ENCODE measurements at places on chromosomes 2 and 18.

DNA sequence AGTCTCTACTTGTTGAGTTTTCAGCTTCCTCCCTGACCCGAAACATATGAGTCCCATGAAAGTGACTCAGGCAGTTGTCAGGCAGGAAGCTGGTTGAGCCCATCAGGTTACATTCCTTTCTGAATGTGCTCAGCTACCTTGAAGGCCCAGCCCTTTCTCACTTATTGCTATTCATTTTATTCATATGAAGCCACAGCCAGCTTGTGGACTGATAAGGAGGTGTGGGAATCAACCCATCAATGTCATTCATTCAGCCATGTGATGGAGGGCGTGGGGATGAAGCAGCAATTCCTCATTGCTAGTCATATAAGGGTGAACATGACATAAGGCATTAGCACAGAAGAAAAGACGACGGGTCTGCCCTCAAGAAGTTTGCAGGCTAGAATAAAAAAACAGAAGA, 5.3 kb upstream of the VPS4B start:
- H3K27ac ChIP-seq = no peak overlapping the region
- no peaks in the 10 kb centered on the region for H3K36me3 ChIP-seq
- peaks cover 20% of the 10 kb centered on the region for H3K27me3 ChIP-seq

DNA sequence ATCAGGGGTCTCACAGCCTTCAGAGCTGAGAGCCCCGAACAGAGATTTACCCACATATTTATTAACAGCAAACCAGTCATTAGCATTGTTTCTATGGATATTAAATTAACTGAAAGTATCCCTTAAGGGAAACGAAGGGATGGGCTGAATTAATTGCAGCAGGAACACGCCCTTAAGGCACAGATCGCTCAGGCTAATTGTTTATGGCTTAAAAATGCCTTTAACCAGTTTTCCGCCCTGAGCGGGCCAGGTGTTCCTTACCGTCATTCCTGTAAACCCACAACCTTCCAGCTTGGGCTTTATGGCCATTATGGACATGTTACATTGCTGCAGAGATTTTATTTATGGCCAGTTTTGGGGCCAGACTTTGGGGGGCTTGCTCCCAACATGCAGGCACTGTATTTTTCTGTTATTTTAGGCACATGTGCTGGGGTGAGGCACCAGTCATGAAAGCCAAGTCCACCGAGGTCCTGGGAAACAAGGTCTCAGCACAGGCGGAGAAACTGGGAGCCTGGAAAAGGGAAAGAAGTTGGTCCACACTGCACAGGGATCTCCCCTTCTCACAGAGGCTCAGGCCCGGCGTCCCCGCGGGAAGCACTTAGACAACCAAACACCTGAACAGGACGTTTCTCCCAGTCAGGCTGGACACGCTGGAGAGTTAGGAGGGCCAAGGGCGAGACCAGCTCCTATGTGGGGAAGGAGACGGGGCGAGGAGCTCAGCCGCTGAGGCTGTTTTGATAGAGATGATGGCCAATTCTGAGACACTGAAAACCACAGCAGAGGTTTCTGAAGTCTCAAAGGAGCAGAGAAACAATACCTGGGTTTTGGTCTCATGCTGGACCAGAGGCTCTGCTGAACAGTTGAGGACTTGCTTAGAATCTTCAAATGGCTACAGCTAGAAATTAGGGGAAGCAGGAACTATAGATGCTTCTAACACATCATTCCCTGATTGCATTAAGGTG, 86.7 kb downstream of the TMEM18 start:
- H3K27me3 ChIP-seq = peaks cover 17% of the 10 kb centered on the region
- DNase-seq = no peak
- H3K4me1 ChIP-seq = peaks cover 3% of the 10 kb centered on the region
- no peaks in the 10 kb centered on the region for H3K36me3 ChIP-seq

- H3K27me3 ChIP-seq = no peaks in the 10 kb centered on the region
- no peaks in the 10 kb centered on the region for H3K4me1 ChIP-seq
- no peak overlapping the region for H3K27ac ChIP-seq
Measured at GRCh38 chr2:55384786-55385185, 34.9 kb downstream of the CCDC88A start.

DNA sequence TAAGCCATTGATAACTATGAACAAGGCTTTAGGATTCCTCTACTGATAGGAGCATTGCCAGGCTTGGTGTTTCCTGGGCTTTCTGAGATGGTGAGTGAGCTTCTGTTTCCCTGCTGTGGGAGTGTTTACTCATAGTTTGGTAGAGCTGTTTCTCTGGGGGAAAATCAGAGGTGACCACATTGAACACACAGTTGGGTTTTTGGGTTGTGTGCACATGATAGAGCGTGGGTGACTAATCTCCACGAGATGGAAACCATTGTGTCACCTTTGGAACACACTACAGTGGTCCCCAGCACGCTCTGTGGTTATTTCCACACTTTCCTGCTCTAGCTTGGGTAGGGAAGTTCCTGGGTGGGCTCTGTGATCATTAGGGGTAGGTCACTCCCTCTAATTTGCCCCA, 5.4 kb downstream of the IL1R1 start:
- H3K27me3 ChIP-seq = peaks cover 4% of the 10 kb centered on the region
- peaks cover 19% of the 10 kb centered on the region for H3K36me3 ChIP-seq
- peak; percentile 15 for DNase-seq
- peaks cover 8% of the 10 kb centered on the region for H3K4me1 ChIP-seq
- no peak overlapping the region for H3K4me3 ChIP-seq

- H3K4me3 ChIP-seq = no peak overlapping the region
- no peaks in the 10 kb centered on the region for H3K27me3 ChIP-seq
- no peaks in the 10 kb centered on the region for H3K36me3 ChIP-seq
- no peak overlapping the region for H3K27ac ChIP-seq
- peak; percentile 40 for DNase-seq
Measured at GRCh38 chr2:101341421-101341820, 32.9 kb upstream of the RNF149 start.

- H3K27ac ChIP-seq = no peak overlapping the region
- no peaks in the 10 kb centered on the region for H3K36me3 ChIP-seq
- no peak for DNase-seq
Measured at GRCh38 chr18:57931038-57931437, 113.0 kb upstream of the NEDD4L start.

- no peaks in the 10 kb centered on the region for H3K36me3 ChIP-seq
- no peak for DNase-seq
- H3K27ac ChIP-seq = no peak overlapping the region
- H3K4me1 ChIP-seq = no peaks in the 10 kb centered on the region
Measured at GRCh38 chr2:45138904-45139303, 129.7 kb upstream of the SIX2 start.

GRCh38 chr18:48376406-48376805, 32.8 kb downstream of the ZBTB7C start:
- no peak overlapping the region for H3K4me3 ChIP-seq
- no peaks in the 10 kb centered on the region for H3K4me1 ChIP-seq
- no peak for DNase-seq
- H3K36me3 ChIP-seq = no peaks in the 10 kb centered on the region
- peaks cover 40% of the 10 kb centered on the region for H3K27me3 ChIP-seq
